ENCODE measurements at places on chromosomes 5 and 9. TPM values are rescaled to one million over a fixed set of nuclear protein-coding genes. Genes with fewer than 3 reads are reported as not detected.

HSD17B3 gene
- not detected for total RNA-seq

DMRT3 gene
- not detected for total RNA-seq

CNTLN gene
- total RNA-seq, result 0.27 TPM

MCIDAS gene
- not detected for total RNA-seq

GFRA3 gene
- total RNA-seq, result not detected

SPOCK1 gene
- not detected for total RNA-seq

CTNND2 gene
- not detected for total RNA-seq

BARHL1 gene
- total RNA-seq, result not detected

AQP7 gene
- 0.12 TPM for total RNA-seq

APC gene
- total RNA-seq, result 20.1 TPM

ANKRD18A gene
- total RNA-seq, result 8.3 TPM

GABRA1 gene
- total RNA-seq, result not detected

GRIN3A gene
- total RNA-seq, result not detected

CNTFR gene
- total RNA-seq, result not detected

CCDC192 gene
- not detected for total RNA-seq

KIF3A gene
- total RNA-seq, result 16.1 TPM

FSTL4 gene
- not detected for total RNA-seq

TAF11L10 gene
- not detected for total RNA-seq

NOXA1 gene
- 1.1 TPM for total RNA-seq

NUTM2F gene
- total RNA-seq, result not detected

FAM114A2 gene
- 27.8 TPM for total RNA-seq

FSD1L gene
- 3.6 TPM for total RNA-seq

LHX6 gene
- not detected for total RNA-seq

AFAP1L1 gene
- total RNA-seq, result not detected

ZNF189 gene
- total RNA-seq, result 10.2 TPM

Data from activated CD4-positive, alpha-beta memory T cell treated with anti-CD3 and anti-CD28 coated beads for 36 hours (primary cell).